ENCODE measurements at places on chromosomes 11 and 22. TPM values are rescaled to one million over a fixed set of nuclear protein-coding genes. Genes with fewer than 3 reads are reported as not detected.

Gene SHISAL1
- 6.6 TPM for total RNA-seq

Gene NRGN
- 3.1 TPM for total RNA-seq

Gene DGAT2
- total RNA-seq = 3.0 TPM

- H3K27me3 ChIP-seq = no peaks in the 10 kb centered on the region
- H3K4me3 ChIP-seq = no peak overlapping the region
- no peak for DNase-seq
- no peaks in the 10 kb centered on the region for H3K36me3 ChIP-seq
- no peak overlapping the region for H3K27ac ChIP-seq
Measured at GRCh38 chr22:27533105-27533745, 268.3 kb downstream of the MN1 start.

DNA sequence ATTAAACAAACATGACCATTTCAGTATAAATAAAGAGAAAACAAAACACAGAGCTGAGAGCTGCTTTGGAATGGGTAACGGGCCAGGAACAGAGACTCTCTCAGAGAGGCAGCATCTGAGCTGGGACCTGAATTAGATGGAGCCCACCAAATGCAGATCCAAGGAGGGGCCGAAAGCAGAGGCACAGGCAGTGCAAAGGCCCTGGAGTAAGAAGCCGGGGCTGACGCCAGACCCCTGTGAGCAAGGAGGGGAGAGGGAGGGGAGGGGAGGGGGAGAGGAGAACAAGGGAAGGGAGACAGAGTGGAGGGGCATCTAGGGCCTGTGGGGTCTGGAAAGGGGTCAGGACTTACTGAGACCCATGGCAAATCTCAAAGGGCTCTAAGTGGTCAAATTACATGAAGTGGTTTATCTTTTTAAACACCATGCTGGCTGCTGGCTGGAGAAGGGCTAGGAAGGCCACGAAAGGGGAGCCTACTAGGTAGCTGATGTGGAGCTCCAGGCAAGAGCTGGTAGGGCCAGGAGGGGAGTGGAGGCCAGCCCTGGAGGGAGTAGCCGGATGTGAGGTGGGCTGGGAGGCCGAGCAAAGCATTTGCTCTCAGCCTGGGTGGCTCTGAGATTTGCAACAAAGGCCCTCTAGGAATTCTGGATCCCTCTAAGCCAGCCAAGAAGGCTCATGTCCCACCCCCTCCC, 3.2 kb downstream of the OSBPL5 start:
- H3K4me3 ChIP-seq = no peak overlapping the region
- H3K27me3 ChIP-seq = no peaks in the 10 kb centered on the region
- H3K27ac ChIP-seq = no peak overlapping the region
- H3K4me1 ChIP-seq = peaks cover 16% of the 10 kb centered on the region

DNA sequence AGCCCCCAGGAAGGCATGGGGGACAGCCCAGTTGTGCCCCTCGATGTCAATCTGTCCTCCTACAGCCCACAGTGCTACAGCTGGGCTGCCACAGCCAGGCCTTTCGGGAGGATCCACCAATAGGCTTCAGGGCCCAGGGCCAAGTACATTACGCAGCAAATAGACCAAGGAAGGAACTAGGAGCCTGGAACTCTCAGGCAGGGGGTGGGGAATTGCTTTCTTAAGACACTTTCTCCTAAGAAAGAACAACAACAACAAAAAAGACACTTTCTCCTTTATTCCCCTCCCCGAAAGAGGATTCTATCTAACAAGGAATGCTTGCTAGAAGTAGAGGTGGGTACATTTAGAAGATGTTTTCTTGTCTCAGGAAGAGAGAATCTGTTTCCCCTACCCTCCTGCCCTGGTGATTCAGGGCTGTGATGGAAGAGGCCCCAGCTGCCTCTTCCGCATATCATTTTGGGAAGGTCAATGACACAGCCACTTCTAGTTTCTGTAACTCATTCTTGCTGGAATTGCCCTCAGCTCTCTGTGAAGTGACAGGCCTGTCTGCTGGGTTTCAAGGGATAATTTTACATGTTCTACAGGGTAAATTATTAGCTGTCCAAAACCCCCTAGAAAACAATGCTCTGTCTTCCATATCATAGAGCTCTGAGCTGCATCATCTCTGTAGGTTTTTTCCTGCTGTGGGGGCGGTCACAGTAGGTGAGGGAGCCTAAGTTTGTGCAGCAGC, 6.0 kb upstream of the MALAT1 start:
- H3K36me3 ChIP-seq = no peaks in the 10 kb centered on the region
- peak overlapping the region; percentile 99 for H3K27ac ChIP-seq
- peak; percentile 88 for DNase-seq
- no peaks in the 10 kb centered on the region for H3K27me3 ChIP-seq

- DNase-seq = no peak
- H3K27me3 ChIP-seq = no peaks in the 10 kb centered on the region
- peaks cover 6% of the 10 kb centered on the region for H3K36me3 ChIP-seq
- H3K27ac ChIP-seq = no peak overlapping the region
- no peaks in the 10 kb centered on the region for H3K4me1 ChIP-seq
- H3K4me3 ChIP-seq = no peak overlapping the region
Measured at GRCh38 chr11:11961399-11962028, 46.9 kb downstream of the DKK3 start.

- peak overlapping the region; percentile 79 for H3K4me3 ChIP-seq
- H3K27me3 ChIP-seq = peaks cover 7% of the 10 kb centered on the region
- DNase-seq = peak; percentile 47
- no peak overlapping the region for H3K27ac ChIP-seq
- peaks cover 35% of the 10 kb centered on the region for H3K4me1 ChIP-seq
Measured at GRCh38 chr11:63766531-63767235, 1.9 kb downstream of the ZFTA start.

GRCh38 chr11:63501236-63501635, 4.6 kb upstream of the LGALS12 start:
- no peaks in the 10 kb centered on the region for H3K36me3 ChIP-seq
- DNase-seq = no peak
- no peaks in the 10 kb centered on the region for H3K27me3 ChIP-seq
- H3K4me1 ChIP-seq = no peaks in the 10 kb centered on the region
- H3K4me3 ChIP-seq = no peak overlapping the region
- no peak overlapping the region for H3K27ac ChIP-seq

- H3K27ac ChIP-seq = peak overlapping the region; percentile 76
- no peak for DNase-seq
- no peaks in the 10 kb centered on the region for H3K27me3 ChIP-seq
- H3K4me3 ChIP-seq = peak overlapping the region; percentile 13
- no peaks in the 10 kb centered on the region for H3K36me3 ChIP-seq
Measured at GRCh38 chr11:75720639-75721038, 3.0 kb downstream of the MOGAT2 start.

- no peak overlapping the region for H3K27ac ChIP-seq
- no peaks in the 10 kb centered on the region for H3K27me3 ChIP-seq
- no peaks in the 10 kb centered on the region for H3K4me1 ChIP-seq
- no peaks in the 10 kb centered on the region for H3K36me3 ChIP-seq
- no peak overlapping the region for H3K4me3 ChIP-seq
Measured at GRCh38 chr11:78190374-78190773, 1.7 kb downstream of the USP35 start.

GRCh38 chr22:38715176-38715764, 9.5 kb downstream of the GTPBP1 start:
- H3K27ac ChIP-seq = no peak overlapping the region
- no peak overlapping the region for H3K4me3 ChIP-seq
- no peaks in the 10 kb centered on the region for H3K4me1 ChIP-seq
- peaks cover 12% of the 10 kb centered on the region for H3K36me3 ChIP-seq
- H3K27me3 ChIP-seq = no peaks in the 10 kb centered on the region

DNA sequence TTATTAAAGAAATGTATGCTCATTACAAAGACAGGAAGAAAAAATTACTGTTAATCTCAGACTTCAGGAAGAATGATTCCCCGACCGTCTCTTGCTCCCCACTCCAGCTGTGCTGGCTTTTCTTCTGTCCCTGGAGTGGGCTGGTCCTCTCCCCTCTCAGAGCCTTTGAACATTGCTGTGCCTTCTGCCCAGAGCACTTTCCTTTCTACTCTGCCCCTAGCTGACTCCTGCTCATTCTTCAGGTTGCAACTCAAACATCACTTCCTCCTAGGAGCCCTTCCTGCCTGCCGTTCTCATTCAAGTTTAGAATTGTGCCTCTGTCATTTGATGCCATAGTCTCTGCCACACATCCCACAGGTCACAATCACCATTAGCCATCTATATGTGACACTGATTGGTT, 329.5 kb downstream of the MIAT start:
- H3K36me3 ChIP-seq = no peaks in the 10 kb centered on the region
- no peak for DNase-seq
- no peak overlapping the region for H3K27ac ChIP-seq
- H3K4me3 ChIP-seq = no peak overlapping the region
- no peaks in the 10 kb centered on the region for H3K4me1 ChIP-seq

DNA sequence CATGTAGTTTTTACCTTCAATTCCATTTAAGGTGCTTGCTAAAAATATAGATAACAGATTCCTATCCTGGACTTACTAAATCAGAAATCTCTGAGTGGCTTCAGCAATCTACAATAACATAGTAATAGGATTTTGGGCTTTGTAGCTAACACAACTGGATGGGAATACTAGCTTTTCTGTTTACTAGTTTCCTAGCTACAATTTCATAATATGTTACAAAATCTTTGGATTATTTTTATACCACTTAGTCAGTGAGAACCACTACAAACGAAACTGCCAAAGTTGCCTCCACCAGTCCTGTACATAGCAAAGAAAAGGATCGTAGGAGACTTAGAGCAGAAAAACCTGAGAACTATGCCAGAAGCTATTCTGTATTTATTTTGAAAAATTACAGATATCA, 87.7 kb upstream of the ANO3 start:
- no peak overlapping the region for H3K27ac ChIP-seq
- no peak overlapping the region for H3K4me3 ChIP-seq
- H3K4me1 ChIP-seq = no peaks in the 10 kb centered on the region
- no peaks in the 10 kb centered on the region for H3K27me3 ChIP-seq
- no peaks in the 10 kb centered on the region for H3K36me3 ChIP-seq

DNA sequence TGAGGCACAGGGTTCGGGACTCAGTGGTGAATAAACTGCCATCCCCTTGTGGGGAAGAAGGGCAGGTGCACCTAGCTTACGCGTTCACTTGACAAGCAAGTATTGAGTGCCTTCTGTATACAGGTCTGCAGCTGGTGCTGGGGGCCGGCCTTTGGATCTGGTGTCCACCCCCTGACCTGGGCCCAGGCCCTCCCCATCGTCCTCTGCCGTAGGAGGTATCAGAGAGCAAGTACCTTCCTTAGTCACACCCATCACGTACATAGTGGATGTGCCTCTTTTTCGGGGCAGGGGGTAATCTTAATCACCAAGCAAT, 53.3 kb downstream of the SMIM38 start:
- H3K36me3 ChIP-seq = no peaks in the 10 kb centered on the region
- no peaks in the 10 kb centered on the region for H3K27me3 ChIP-seq
- H3K4me3 ChIP-seq = no peak overlapping the region
- no peak overlapping the region for H3K27ac ChIP-seq

DNA sequence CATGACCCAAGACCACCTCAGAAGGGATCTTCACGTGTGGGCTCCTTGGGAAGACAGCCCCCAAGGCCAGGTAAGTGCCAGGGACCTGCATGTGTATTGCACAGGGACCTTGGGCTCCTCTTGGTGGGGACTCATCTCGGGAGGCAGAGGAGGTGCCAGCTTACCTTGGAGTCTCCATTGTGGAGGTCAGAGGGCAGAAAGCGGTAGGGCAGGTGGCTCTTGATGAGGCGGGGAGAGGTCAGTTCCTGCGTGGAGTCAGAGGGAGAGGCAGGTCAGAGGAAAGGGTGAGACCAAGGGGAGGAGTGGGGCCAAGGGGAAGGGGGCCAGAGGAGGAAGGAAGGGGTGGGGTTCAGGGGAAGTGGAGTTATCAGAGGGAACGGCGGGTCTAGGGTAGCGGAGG, 22.5 kb downstream of the SULT4A1 start:
- no peaks in the 10 kb centered on the region for H3K27me3 ChIP-seq
- no peaks in the 10 kb centered on the region for H3K36me3 ChIP-seq
- no peak overlapping the region for H3K27ac ChIP-seq

DNA sequence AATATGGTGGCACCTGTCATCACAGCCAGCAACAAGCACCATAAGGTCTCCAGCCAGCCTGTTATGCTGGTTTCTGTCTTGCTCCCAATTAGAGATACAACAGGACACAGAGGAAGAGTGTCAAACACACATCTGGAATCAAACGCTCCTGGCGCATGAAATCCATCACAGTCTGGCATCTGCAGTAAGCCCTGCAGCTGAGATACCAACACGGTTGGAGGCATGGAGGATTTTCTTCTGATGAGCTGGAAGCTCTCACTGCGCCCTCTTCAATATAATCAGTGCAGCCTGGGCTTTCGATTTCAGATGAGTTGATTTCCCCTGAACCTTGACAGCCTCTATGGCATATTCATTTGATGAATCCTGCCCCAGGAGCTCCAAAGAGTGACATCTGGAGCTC, 27.8 kb upstream of the CARS1 start:
- no peaks in the 10 kb centered on the region for H3K4me1 ChIP-seq
- no peaks in the 10 kb centered on the region for H3K36me3 ChIP-seq
- H3K4me3 ChIP-seq = no peak overlapping the region
- DNase-seq = no peak
- no peaks in the 10 kb centered on the region for H3K27me3 ChIP-seq

GRCh38 chr22:29848111-29848510, 10.0 kb upstream of the ASCC2 start:
- H3K4me3 ChIP-seq = no peak overlapping the region
- no peak overlapping the region for H3K27ac ChIP-seq
- no peaks in the 10 kb centered on the region for H3K4me1 ChIP-seq
- no peaks in the 10 kb centered on the region for H3K36me3 ChIP-seq
- H3K27me3 ChIP-seq = no peaks in the 10 kb centered on the region
